Mesothelial cell of epicardium (in vitro differentiated cells): ENCODE measurements at places on chromosomes 2 and 18. TPM values are rescaled to one million over a fixed set of nuclear protein-coding genes. Genes with fewer than 3 reads are reported as not detected.
A peak's percentile ranks its signal among the peaks of the same experiment; 100 is the strongest.

DNA sequence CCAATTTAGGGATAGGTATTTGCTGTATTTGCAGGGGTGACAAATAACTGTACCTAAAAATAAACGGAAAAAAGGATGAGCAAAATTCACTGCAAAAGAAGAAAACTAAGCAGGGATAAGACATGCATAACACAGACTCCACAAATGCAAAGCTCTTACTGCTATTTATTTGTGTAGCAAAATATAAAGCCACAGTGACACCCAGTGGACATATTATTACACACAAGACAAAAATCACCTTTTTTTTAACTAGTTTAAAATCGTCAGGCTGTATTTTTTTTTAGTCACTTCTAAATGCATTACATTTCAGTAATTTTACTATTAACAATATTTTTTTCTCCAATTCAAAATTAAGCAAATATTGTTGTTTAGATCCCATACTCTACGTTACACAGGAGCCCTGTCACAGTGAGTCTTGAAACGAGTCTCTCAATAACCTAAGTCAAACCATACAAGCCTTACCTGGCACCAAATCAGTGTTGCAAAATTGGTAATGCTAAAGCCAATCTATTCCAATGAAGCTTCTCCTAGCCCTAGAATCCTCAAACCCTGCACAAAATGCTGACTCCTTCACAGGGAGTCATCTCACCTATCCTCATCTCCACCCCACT lies 23.7 kb downstream of the METTL4 start:
- H3K27me3 ChIP-seq = no peaks in the 10 kb centered on the region
- H3K36me3 ChIP-seq = peaks cover 8% of the 10 kb centered on the region
- H3K4me3 ChIP-seq = no peak overlapping the region
- H3K4me1 ChIP-seq = no peaks in the 10 kb centered on the region

- no peaks in the 10 kb centered on the region for H3K36me3 ChIP-seq
- H3K27me3 ChIP-seq = peaks cover 5% of the 10 kb centered on the region
- no peak for DNase-seq
- peak overlapping the region; percentile 59 for H3K4me3 ChIP-seq
- no peak overlapping the region for H3K27ac ChIP-seq
Observed at GRCh38 chr2:70979180-70979488, 704 bp downstream of the ANKRD53 start.

DNA sequence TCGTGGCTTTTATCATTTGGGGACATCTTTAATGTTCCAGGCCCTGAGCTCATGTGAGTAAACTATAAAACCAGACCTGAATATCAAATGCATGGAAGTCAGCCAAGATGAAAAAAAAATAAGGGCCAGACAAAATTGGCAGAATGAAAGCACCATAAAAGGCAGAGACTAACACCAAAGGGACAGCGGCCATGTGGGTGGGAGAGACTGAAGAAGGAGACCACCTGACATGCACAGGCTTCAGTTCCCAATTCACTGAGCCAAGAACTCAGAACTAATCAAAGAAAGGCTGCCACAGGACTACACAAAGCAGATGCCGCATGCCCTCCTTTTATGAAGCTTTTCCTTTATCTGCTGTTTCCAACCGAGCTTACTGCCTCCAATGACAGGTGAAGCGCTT lies 267.1 kb downstream of the RAD51AP2 start:
- H3K27ac ChIP-seq = no peak overlapping the region
- peaks cover 10% of the 10 kb centered on the region for H3K27me3 ChIP-seq
- no peak for DNase-seq

DNA sequence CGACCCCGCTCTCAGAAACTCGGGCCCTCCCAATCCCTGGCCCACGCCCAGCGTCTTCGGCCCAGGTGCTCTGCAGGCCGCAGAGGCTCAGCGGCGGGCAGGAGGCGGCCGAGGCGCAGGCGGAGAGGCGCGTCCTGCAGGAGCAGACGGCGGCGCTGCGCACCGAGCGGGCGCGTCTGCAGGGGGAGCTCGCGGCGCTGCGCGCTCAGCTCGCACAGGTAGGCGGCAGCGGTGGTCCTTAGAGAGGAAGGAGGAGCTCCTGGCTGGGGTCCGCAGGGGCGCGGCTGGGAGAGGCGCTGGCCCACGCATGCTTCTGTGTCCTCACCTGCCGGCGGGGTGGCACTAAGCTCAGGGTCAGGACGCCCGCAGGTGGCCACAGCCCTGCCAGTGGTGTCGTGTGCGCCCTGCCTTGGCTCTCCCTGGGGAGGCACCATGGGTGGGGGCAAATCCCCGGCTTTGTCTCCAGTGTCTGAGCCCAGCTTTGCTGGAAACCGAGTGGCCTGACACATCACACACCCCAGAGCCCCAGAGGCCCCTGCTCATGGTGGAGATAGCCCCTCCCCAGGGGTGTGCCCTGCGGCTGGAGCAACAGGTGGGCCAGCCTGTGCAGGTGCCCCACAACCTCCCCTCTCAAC lies 14.9 kb upstream of the SNED1 start:
- no peak overlapping the region for H3K27ac ChIP-seq
- peaks cover 6% of the 10 kb centered on the region for H3K4me1 ChIP-seq
- no peaks in the 10 kb centered on the region for H3K36me3 ChIP-seq
- peak; percentile 46 for DNase-seq

- no peak overlapping the region for H3K4me3 ChIP-seq
- no peaks in the 10 kb centered on the region for H3K27me3 ChIP-seq
- peaks cover 13% of the 10 kb centered on the region for H3K36me3 ChIP-seq
- peaks cover 20% of the 10 kb centered on the region for H3K4me1 ChIP-seq
- peak overlapping the region; percentile 16 for H3K27ac ChIP-seq
- no peak for DNase-seq
Observed at GRCh38 chr2:39107156-39107555, 13.7 kb downstream of the SOS1 start.

- peaks cover 17% of the 10 kb centered on the region for H3K36me3 ChIP-seq
- H3K4me3 ChIP-seq = no peak overlapping the region
- no peak for DNase-seq
- H3K27me3 ChIP-seq = no peaks in the 10 kb centered on the region
Observed at GRCh38 chr2:156452971-156453370, 16.8 kb downstream of the GPD2 start.

- H3K4me3 ChIP-seq = no peak overlapping the region
Observed at GRCh38 chr18:10006311-10006893, 92.6 kb downstream of the VAPA start.

GRCh38 chr2:233974530-233975071 lies 57.4 kb downstream of the TRPM8 start:
- H3K36me3 ChIP-seq = no peaks in the 10 kb centered on the region
- H3K27me3 ChIP-seq = peaks cover 20% of the 10 kb centered on the region

DNA sequence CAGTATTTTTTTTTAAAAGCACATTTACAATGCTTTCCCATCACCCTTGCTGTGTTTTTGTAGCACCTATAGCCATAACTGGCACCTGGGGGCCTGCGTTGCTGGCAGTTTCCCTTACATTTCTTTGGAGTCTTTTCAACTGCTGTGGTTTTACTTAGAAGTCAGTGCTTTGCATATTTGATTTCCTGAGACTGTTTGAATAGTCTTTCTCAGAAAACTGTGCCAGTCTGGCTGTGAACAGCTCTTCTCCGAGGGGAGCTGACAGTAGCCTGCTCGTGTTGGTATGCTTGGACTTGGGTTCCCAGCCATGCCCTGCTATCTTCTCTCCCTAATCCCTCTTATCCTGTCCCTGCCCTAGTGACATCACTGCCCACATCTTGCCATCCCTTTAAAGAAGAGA lies 81.5 kb downstream of the DPP4 start:
- no peaks in the 10 kb centered on the region for H3K36me3 ChIP-seq
- H3K4me3 ChIP-seq = no peak overlapping the region
- peaks cover 7% of the 10 kb centered on the region for H3K27me3 ChIP-seq
- no peak overlapping the region for H3K27ac ChIP-seq
- no peak for DNase-seq
- peaks cover 5% of the 10 kb centered on the region for H3K4me1 ChIP-seq

- peak overlapping the region; percentile 64 for H3K27ac ChIP-seq
- no peaks in the 10 kb centered on the region for H3K36me3 ChIP-seq
- H3K4me3 ChIP-seq = no peak overlapping the region
- H3K27me3 ChIP-seq = no peaks in the 10 kb centered on the region
- DNase-seq = no peak
- peaks cover 21% of the 10 kb centered on the region for H3K4me1 ChIP-seq
Observed at GRCh38 chr2:55112229-55113031, 62.2 kb upstream of the RTN4 start.

DNA sequence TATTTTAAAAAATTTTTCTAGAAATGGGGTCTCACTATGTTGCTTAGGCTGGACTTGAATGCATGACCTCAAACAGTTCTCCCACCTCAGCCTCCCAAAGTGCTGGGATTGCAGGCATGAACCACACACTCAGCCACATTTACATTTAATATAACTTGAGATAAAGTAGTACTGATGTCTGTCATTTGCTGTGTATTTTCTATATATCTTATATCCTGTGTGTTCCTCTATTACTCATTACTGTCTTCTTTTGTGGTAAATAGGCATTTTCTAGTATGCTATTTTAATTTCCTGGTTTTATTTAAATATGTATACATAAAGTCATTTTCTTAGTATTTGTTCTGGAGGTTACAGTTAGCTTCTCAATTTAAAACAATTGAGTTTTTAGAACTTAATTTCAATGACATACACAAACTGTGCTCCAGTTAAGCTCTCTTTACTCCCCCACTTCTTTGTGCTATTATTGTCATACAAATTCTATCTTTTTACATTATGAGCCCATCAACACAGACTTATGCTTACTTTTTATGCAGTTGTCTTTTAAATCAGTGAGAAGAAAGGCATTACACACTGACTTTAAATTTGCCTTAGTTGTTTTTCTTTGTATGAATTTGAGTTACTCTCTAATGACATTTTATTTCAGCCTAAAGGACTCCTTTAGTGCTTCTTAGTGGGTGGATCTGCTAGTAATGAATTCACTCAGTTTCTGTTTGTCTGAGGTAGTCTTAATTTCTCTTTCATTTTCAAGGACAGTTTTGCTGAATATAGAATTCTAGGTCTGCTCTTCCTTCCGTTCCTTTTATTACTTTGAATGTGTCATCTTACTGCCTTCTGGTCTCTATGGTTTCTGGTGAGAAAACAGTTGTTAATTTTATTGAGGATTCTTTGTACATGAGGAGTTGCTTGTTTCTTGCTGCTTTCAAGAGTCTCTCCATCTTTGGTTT lies 6.2 kb upstream of the INPP4A start:
- no peak for DNase-seq
- H3K36me3 ChIP-seq = peaks cover 2% of the 10 kb centered on the region
- H3K4me3 ChIP-seq = no peak overlapping the region
- H3K27me3 ChIP-seq = no peaks in the 10 kb centered on the region

DNA sequence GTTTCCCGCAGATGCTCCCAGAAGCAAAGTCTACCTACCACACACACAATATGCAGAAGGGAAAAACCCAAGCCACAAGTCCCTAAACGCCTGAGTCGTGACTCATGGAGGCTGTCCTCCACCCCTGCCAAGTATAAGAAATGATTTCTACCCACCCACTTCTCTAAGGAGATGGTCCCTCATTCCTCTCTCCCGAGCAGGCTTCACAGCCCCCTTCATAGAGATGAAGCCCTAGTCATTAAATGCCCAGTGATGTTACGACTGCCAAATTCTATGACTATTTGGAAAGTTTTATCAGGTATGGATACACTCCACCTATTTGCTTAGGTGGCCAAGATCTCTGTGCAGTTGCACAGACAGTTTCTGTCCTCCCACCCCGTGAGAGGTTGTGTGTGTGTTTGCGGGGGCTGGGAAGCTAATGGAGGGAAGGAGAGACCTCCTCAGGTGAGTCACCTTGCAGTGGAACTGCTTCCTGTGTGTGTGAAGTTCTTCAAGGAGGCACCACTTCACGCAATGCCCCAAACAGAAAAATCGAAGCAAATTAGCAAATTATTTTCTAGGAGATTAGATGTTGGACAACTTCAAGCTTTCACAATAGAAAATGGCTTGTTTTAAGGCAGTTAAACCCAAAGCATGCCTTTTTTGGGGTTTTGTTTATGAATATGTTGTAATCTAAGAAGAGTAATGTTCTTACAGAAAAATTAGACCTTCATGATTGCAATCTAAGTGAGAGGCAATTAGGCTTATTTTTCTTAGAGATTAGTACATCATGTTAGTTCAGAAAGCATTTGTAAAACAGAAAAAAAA lies 175.2 kb downstream of the TGIF1 start:
- DNase-seq = no peak
- no peaks in the 10 kb centered on the region for H3K36me3 ChIP-seq
- H3K4me3 ChIP-seq = peak overlapping the region; percentile 4
- peaks cover 46% of the 10 kb centered on the region for H3K4me1 ChIP-seq

DNA sequence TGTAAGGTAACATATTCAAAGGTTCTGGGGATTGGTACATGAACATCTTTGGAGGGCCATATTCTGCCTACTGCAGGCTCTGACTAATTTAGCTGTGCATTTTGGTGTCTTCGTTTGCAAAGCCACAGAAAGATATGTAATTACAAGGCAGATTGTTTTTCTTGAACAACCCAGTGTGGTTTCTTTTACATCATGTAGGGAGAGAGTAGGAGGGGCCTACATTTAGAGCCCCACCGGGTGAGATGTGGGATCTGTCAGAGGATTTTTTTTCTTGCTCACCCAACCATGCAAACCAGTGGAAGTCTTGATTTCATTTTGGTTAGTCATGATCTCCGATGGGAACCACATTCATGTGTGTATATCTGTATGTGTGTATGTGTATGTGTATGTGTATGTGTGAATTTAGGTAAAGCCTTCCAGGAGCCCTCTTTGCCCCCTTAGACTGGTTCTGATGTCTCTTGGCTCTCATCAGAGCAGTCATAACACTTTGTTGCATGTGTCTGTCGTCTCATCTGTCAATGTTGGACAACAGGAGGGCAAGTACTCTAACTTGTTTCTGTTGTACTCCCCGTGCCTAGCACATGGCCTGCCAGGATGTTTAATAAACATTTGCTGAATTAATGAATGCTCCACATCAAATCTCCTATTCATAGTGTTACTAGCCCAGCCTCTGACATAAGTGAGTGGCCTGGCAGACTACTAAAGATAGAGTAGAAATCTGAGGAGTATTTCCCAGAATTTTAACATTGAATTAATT lies 239.9 kb downstream of the MTX2 start:
- no peaks in the 10 kb centered on the region for H3K4me1 ChIP-seq
- DNase-seq = no peak
- no peak overlapping the region for H3K27ac ChIP-seq

DNA sequence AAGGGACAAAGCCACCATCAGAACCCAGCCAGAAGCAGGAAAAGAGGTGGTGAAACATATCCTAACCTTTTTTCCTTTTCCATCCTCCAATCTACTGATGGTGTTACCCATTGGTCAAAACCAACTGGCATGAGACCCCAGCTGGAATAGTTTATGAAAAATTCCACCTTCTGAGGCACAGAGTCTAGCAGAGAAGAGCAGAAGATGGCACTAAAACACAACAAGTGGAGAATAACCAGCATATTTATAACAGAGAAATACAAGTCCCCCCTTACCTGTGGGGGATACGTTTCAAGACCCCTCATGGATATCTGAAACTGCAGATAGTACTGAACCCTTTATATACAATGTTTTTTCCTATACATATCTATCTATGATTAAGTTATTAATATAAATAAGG lies 4.9 kb upstream of the INPP1 start:
- H3K27me3 ChIP-seq = no peaks in the 10 kb centered on the region
- H3K4me1 ChIP-seq = peaks cover 8% of the 10 kb centered on the region
- DNase-seq = no peak
- no peak overlapping the region for H3K27ac ChIP-seq
- H3K36me3 ChIP-seq = no peaks in the 10 kb centered on the region

GRCh38 chr18:35950628-35950982 lies 21.9 kb upstream of the RMP24 start:
- peaks cover 3% of the 10 kb centered on the region for H3K4me1 ChIP-seq
- no peak overlapping the region for H3K27ac ChIP-seq
- peak overlapping the region; percentile 86 for H3K4me3 ChIP-seq
- H3K27me3 ChIP-seq = peaks cover 14% of the 10 kb centered on the region

INPP5D gene
- total RNA-seq = 8.9 to 9.4 TPM (median 9.2 TPM) in 3 replicates

LTBP1 gene
- total RNA-seq = 73.9 to 80.2 TPM (median 75.3 TPM) in 3 replicates

KCNK3 gene
- 6.3 to 6.9 TPM (median 6.6 TPM) in 3 replicates for total RNA-seq

TRIM54 gene
- total RNA-seq = 0.18 to 0.47 TPM (median 0.18 TPM) in 3 replicates

PRSS56 gene
- total RNA-seq = 0.09 TPM in 1 of 3 replicates, not detected in the others

ARHGAP25 gene
- total RNA-seq = 1.2 to 1.4 TPM (median 1.3 TPM) in 3 replicates

EFR3B gene
- 14.4 to 16.7 TPM (median 15.4 TPM) in 3 replicates for total RNA-seq

AGBL5 gene
- total RNA-seq = 40.5 to 45.0 TPM (median 43.2 TPM) in 3 replicates
